ENCODE measurements at places on chromosomes 4 and X.

DNA sequence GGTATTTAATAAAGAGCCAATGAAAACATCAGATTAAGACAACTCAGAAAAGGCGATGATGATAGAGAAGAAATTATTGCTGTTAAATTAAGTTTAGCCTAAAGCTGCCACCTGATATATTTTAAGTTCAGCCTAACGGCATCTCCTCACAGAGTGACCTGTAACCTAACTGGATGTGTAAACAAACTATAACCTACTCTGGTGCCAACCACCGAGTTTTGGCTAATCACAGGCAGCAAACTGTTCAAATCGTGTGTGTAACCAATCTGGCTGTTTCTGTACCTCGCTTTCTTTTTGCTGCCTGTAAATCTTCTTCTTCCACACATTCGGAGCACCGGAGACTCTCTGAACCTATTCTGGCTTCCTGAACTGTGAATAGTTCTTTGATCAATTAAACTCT is 37.8 kb upstream of the MED14 start:
- no peak for DNase-seq

GRCh38 chrX:110145854-110146253 is 142.9 kb downstream of the TMEM164 start:
- DNase-seq = no peak

- no peak for DNase-seq
These were observed 138.3 kb upstream of the TEX13D start for GRCh38 chrX:124194199-124194598.

- DNase-seq = no peak
These were observed 65.3 kb upstream of the NDUFC1 start for GRCh38 chr4:139367421-139368090.

GRCh38 chr4:86909546-86910295 is 17.5 kb upstream of the C4orf36 start:
- DNase-seq = no peak

- DNase-seq = no peak
These were observed 152.9 kb downstream of the STPG2 start for GRCh38 chr4:97990409-97990808.

DNA sequence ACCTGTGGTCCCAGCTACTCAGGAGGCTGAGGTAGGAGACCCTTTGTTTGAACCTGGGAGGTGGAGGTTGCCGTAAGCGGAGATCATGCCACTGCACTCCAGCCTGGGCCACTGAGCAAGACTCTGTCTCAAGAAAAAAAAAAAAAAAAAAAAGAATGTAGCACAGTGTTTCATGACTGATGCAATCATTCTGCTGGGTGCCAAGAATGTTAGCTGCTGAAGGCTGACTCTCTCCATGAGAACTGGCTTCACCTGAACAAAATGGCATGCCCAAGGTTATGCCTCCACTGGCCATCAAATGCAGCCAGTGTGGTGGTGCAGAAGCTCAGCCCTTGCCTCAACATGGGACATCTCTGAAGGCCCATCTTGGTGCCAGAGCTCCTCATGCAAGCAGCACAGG is 412.1 kb downstream of the ADAM29 start:
- no peak for DNase-seq

All from GM12878 (cell line).